ENCODE measurements at places on chromosomes 4 and X. TPM values are rescaled to one million over a fixed set of nuclear protein-coding genes. Genes with fewer than 3 reads are reported as not detected.
A peak's percentile ranks its signal among the peaks of the same experiment; 100 is the strongest.

- DNase-seq = peak; percentile 17
These were observed 144.4 kb upstream of the RADX start for GRCh38 chrX:106467422-106467821.

- no peak for DNase-seq
These were observed 235.2 kb upstream of the FAT1 start for GRCh38 chr4:186958726-186959350.

- DNase-seq = peak; percentile 27
These were observed 96.7 kb downstream of the ITM2A start for GRCh38 chrX:79270401-79270800.

GRCh38 chr4:153755186-153755585 lies 4.6 kb downstream of the RNF175 start:
- DNase-seq = no peak

DNA sequence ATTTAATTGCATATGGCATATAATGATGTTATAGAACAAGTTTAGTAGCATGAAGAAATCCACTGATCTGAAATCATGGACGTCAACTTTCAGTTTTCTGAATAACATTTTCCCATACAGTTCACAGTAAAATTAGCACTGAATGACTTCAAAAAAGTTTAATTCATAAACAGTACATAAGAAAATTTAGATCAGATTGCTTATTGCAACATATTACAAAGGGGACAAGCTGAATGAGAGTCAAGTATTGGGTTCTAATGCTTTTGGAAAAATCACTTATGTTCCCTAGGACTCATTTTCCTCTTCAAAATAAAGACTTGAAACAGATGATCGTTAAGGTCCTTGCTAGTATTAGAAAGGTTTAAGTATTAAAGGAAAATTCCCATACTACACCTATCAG lies 898.3 kb upstream of the INTU start:
- no peak for DNase-seq

- DNase-seq = no peak
These were observed 19.1 kb upstream of the MAD2L1 start for GRCh38 chr4:120085705-120086104.

- no peak for DNase-seq
These were observed 18.0 kb downstream of the CRMP1 start for GRCh38 chr4:5874811-5875449.

POF1B gene
- total RNA-seq = 19.5 TPM

CT45A7 gene
- total RNA-seq = not detected

ARL13A gene
- not detected for total RNA-seq

DOK7 gene
- total RNA-seq = 21.5 TPM

RPA4 gene
- total RNA-seq = 0.38 TPM

ATP8A1 gene
- total RNA-seq = 23.3 TPM

NALF2 gene
- 60.5 TPM for total RNA-seq
